Right renal cortex interstitium (tissue), 3 donors: ENCODE measurements at places on chromosomes 5 and 9. TPM values are rescaled to one million over a fixed set of nuclear protein-coding genes. Genes with fewer than 3 reads are reported as not detected.

The ALDH1A1 gene
- 327 TPM for polyA plus RNA-seq

The HTR4 gene
- 0.08 TPM for polyA plus RNA-seq

The CNTLN gene
- 14.0 TPM for polyA plus RNA-seq

The PPP2CA gene
- polyA plus RNA-seq, result 219 TPM

The SCGB3A2 gene
- polyA plus RNA-seq, result not detected

The EIF4E1B gene
- polyA plus RNA-seq, result not detected

The DAB2 gene
- 216 TPM for polyA plus RNA-seq

The SLC25A46 gene
- polyA plus RNA-seq, result 56.0 TPM

The PDGFRB gene
- polyA plus RNA-seq, result 118 TPM

The SPRY4 gene
- 28.4 TPM for polyA plus RNA-seq

The SLC22A4 gene
- 5.8 TPM for polyA plus RNA-seq

The GABRA1 gene
- not detected for polyA plus RNA-seq

The OLFML2A gene
- polyA plus RNA-seq, result 23.3 TPM

The C6 gene
- 2.9 TPM for polyA plus RNA-seq

The ZNF618 gene
- 41.7 TPM for polyA plus RNA-seq

The SLC6A18 gene
- polyA plus RNA-seq, result 4.7 TPM

- no peak for DNase-seq
Measured at GRCh38 chr5:136053336-136054141, 24.8 kb downstream of the TGFBI start.

DNA sequence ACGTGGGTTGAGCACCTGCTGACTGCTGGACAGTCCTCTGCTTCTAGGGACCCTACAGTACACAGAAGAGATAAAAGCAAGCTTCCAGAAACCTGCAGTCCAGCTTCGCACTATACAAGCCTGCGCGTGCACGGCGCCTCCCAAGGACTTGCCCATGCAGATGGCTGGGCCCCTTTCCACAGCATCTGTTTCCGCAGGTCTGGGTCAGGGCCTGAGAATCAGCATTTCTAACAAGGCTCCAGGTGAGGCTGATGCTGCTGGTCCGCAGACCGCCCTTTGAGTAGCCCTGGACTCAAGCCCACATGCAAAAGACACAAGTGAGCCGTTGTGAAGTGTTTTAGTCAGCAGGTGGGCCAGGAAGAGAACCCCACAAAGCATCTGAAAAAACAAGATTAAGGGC lies 133.1 kb downstream of the HSD17B3 start:
- no peak for DNase-seq

GRCh38 chr5:98158440-98158839 lies 615.0 kb upstream of the RGMB start:
- no peak for DNase-seq

DNA sequence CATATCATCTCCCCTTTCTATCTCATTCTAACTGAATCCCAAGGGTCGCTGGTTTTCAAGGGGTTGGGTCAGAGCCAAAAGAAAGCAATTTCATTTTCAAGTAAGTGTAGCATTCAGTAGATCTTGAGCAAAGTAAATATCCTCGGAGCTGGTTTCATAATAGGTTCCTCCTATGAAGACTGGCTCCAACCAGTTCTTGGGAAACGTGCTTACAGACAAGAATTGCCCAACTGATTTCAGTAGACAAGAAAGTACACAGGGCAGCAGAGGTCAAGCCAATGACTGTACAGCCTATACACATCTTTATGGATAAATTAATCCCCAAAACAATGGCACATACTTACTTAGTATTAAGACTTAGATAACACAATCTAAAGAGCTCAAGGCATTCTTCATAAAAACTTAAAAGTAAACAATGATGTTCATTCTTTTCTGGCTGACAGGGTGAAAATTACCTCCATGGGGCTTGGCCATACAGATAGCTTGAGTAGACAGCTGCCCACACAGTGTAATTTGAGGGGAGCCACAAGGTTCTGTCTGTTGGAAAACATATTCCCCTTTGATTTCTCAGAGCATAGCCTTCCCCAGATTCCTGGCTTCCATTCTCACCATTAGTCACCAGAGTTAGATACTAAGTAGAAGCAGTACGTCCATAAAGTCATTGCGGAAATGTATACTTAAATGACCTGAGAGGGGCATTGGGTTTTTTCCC lies 163.9 kb downstream of the ARRDC3 start:
- DNase-seq, result no peak

GRCh38 chr9:134698587-134699342 lies 57.2 kb downstream of the COL5A1 start:
- no peak for DNase-seq

DNA sequence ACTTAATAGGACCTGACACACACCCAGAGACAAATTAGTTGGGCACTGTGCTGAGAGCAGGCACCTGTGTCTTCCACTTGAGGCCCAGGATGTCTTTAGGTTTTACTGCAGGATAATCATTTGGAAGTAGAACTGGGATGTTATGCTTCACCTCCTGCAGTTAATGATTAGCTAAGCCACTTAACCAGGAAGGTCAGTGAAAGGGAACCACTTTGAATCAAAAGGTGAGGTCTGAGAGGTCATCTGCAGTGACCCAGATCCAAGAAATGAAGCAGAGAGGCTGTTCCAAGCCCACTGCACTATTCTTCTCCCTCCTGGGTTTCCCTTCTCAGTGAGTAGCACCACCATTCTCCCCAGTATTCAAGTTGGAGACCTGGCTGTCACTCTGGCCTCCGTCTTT lies 110.5 kb downstream of the SNX18 start:
- DNase-seq, result no peak

DNA sequence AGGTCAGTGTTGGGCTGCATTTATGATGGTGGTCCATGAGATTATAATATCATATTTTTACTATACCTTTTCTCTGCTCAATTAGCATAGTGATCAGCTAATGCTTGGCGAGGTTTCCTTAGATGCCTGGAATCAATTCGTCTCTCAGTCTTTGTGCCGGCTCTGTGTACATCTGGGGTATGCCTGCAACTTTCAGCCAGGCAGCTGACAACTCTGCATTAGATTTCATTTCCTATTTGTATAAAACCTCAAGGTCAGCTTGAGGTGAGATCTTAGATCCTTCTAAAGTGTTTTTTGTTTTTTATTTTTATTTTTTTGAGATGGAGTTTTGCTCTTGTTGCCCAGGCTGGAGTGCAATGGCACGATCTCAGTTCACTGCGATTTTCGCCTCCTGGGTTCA lies 86.8 kb downstream of the MELK start:
- DNase-seq, result no peak

DNA sequence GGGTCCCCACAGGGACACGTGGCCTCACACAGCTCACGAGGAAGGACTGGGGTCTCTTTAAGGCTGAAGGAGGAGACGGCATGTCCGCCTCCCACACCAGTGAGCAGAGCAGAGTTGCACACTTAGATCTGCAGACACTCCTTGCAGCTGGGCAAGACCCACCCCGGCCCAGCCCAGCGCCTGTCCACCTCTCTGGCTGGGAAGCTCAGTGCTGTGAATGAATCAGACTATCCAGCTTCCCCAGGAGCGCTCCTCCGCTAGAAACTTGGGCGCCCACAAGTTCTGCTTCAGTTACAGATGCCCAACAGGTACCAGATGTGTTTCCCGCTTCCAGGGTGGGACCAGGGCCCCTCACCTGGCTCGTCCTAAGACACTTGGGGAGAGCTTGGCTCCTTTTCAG lies 78.9 kb downstream of the NSUN2 start:
- no peak for DNase-seq

- no peak for DNase-seq
Measured at GRCh38 chr5:73319036-73319435, 129.5 kb downstream of the FOXD1 start.

- DNase-seq, result no peak
Measured at GRCh38 chr5:147752666-147753290, 29.8 kb downstream of the JAKMIP2 start.

- DNase-seq, result peak; percentile 29
Measured at GRCh38 chr5:97062046-97062445, 80.4 kb downstream of the LIX1 start.

- no peak for DNase-seq
Measured at GRCh38 chr9:103789686-103790085, 304.4 kb upstream of the SMC2 start.

DNA sequence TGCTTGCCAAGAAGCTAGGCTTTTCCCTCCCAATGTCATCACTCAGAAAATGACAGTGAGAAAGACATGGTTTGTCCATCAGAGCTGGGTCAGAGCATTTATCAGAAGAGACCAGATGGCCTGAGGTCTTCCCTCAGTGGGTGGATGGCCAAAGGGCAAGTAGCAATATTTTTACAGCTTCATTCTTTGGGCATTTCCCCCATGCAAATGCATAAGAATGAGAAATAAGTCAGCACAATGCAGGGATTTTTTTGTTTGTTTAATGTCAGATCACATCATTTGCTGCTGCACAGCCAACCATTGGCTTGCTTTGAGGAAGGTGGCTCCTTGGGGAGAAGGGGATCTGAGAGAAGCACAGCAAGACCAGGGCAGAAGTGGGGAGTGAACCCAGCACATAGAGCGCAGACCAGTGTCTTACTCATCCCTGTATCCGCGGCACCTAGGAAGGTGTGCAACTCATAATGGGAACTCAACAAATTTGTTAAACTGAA lies 209.6 kb downstream of the SEMA6A start:
- DNase-seq, result no peak

GRCh38 chr9:8872802-8873201 lies 1073.2 kb upstream of the DMAC1 start:
- no peak for DNase-seq

DNA sequence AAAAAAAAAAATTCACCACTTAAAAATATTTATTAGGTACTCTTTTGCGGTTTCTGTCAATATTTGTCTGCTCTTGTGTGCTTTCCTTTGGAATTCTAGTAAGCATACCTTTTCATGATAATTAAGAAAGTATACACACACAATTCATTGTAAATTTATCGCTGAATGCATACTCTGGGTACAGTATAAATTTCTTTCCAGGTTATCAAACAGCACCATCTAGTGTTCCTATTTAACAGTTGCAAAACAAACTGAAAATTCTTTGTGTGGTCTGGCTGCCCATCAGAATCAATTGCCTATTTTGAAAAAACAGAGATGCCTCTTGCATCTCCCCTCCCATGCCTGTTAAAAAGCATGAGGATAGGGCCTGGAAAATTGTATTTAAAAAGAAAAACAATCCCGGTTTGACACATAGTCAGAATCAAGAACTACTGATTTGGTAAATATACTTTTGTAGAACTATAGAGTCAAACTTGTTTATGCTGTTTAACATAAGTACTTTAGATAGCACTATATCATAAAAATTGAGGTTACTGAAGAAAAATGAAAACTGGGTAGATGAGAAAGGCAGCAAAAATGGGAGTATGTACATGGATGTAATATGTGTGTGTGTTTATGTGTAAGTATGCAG lies 16.2 kb downstream of the PGGT1B start:
- peak; percentile 30 for DNase-seq

DNA sequence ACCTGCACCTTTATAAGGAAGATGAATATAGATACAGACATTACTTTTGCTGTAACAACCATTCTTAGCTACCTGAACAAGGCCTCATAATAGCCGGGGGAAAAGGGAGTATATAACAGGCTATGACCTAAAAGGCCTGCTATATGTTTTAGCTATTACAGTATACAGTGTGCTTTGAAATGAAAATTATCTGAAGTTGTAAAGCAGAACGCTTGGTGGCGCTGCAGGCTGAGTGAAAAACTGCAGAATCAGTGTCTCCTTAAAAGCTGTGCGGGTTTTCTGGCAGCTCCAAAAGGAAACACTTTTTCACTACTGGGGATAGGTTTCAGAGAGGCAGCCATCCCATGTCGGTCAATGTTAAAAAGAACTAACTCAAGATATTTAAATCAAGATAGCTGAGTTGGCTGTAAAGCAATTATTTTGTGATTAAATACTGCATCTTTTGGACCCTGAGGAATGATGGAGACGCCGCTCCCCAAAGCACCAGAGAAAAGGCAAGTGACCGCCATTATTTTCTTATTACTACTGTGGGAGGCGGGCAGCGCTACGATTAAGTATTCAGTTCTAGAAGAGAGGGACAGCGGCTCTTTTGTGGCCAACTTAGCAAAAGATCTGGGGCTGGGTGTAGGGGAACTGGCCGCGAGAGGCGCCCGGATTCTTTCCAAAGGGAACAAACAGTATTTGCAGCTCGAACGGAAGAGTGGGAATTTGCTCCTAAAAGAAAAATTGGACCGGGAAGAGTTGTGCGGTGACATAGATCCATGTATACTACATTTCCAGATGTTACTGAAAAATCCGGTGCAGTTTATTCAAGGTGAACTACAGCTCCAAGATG lies 5.9 kb downstream of the PCDHB6 start:
- no peak for DNase-seq

GRCh38 chr5:157326440-157327005 lies 60.6 kb downstream of the CYFIP2 start:
- DNase-seq, result no peak

- DNase-seq, result no peak
Measured at GRCh38 chr9:35611230-35611797, 6.3 kb downstream of the TESK1 start.

- DNase-seq, result no peak
Measured at GRCh38 chr5:145811834-145812625, 23.1 kb downstream of the PRELID2 start.

- DNase-seq, result no peak
Measured at GRCh38 chr5:56552612-56553268, 262.6 kb upstream of the MAP3K1 start.

GRCh38 chr9:37939575-37940095 lies 35.7 kb upstream of the SLC25A51 start:
- no peak for DNase-seq

DNA sequence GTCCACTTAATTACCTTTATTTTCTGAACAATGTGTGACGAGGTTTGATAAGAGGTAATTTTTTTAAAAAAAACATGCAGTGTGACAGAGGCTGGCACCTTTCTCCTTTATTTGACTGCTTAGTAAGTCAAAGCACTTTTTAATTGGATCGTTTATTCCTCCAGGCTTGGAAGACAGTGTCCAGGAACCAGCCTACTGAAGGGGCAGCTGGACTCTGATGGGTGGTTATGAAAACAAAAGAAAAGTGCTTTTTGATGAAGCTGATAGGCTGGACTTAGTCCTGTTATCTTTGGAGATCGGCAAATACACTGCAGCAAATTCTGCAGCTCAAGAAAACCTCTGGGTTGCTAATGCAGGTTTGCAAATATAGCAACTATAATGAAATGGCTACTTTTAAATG lies 141.7 kb downstream of the DCP2 start:
- DNase-seq, result no peak

- no peak for DNase-seq
Measured at GRCh38 chr9:116447934-116448333, 239.2 kb upstream of the TRIM32 start.

DNA sequence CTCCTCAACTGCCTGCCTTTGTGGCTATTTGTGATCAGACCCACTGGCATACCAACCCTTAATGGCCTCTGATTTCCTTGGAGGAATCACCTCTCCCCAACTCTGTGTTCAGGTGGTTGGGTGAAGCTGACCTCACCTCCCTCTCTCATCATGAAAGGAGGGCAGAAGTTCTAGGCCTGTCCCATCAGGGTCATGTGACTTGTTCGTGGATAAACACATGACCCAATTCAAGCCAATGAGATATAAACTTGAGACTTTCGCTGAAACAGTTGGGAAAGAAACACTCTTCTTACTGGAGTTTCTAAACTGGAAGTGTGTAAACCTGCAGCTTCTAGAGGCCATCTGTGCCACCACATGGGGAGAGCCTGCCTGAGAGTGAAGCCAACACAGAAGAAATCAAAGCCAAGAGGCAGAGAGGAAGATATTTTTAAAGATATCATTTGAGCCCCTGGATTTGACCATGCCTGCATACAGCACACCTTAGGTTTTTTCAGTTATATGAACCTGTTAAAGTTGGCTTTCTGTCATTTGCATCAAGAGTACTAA lies 5.8 kb downstream of the GABBR2 start:
- no peak for DNase-seq
